CD4-positive, alpha-beta T cell (primary cell): ENCODE measurements at places on chromosomes 7 and 10. TPM values are rescaled to one million over a fixed set of nuclear protein-coding genes. Genes with fewer than 3 reads are reported as not detected.

DNA sequence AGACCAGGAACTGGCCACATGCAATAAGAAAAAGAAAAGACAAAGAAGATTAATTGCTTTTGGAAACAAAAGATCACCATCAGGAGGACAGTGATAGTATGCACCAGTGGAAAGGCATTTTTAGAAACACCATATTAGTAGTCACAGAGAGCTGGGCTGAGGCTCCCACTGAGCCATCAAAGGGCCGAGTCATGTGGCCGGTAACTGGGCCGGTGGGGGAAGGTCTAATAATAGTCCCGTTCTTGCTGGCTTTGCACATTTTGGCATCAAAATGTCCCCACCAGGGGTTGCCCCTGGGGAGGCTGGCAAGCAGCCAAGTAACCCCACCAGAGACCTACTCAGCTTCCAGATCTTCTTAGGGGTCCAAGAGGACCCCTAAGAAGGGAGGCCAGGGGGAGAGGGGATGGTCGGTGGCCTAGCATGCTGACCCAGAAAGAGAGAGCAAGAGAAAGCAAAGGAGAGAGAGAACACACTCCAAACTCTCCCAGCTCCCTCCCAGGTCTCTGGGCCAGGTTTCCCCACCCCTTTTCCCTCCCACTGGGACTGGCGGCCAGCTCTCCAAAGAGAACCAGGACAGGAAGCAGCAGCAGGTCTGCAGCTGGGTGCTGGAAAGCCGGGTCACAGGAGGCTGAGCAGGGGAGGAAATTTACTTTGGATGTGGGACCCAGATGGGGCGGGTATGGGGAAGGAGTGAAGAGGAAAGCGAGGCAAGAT is 70.2 kb upstream of the FGFR2 start:
- no peaks in the 10 kb centered on the region for H3K36me3 ChIP-seq
- H3K27me3 ChIP-seq, result peaks cover 3% of the 10 kb centered on the region
- H3K27ac ChIP-seq, result no peak overlapping the region

GRCh38 chr10:81019029-81019890 is 481.6 kb downstream of the SH2D4B start:
- H3K4me1 ChIP-seq, result no peaks in the 10 kb centered on the region
- no peak overlapping the region for H3K27ac ChIP-seq
- H3K4me3 ChIP-seq, result no peak overlapping the region
- H3K27me3 ChIP-seq, result no peaks in the 10 kb centered on the region
- peak; percentile 6 for DNase-seq
- H3K36me3 ChIP-seq, result no peaks in the 10 kb centered on the region

- no peak for DNase-seq
- no peak overlapping the region for H3K27ac ChIP-seq
- H3K4me3 ChIP-seq, result no peak overlapping the region
- no peaks in the 10 kb centered on the region for H3K27me3 ChIP-seq
- H3K36me3 ChIP-seq, result no peaks in the 10 kb centered on the region
- no peaks in the 10 kb centered on the region for H3K4me1 ChIP-seq
Observed at GRCh38 chr7:152733286-152733934, 26.1 kb upstream of the ACTR3B start.

DNA sequence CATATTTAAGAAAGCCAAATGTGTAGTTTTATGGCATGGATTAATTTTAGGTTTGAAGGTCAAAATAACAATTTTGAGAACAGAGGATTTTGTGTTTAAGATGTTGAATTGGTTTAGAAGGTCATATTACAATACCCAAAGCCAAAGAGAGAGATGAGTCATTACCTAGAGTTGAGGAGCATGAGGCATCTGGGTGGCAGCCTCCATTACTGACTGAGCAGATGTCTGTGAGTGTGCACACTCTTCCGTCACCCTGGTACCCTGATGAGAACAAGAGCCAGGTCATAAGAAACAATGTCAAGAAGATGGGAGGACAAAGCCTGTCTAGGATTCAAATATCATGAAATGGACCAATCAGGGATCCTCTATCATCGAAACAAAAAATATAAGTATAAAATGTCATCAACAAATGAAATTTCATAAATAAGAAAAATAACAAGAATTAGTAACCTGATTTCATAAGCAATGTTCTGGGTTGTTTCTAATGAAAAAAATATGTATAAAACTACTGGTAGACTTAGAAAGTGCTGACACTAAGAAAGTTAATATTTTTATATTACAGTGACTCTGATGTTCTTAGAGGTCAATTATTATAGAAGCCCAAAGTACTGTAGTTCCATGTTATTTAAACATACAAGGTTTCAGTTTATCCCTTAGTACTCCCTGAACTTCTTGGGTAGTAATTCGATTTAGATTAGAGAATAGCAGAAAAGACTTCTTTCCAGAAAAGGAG is 20.0 kb downstream of the CUBN start:
- no peak for DNase-seq
- H3K27me3 ChIP-seq, result no peaks in the 10 kb centered on the region
- no peaks in the 10 kb centered on the region for H3K36me3 ChIP-seq
- no peaks in the 10 kb centered on the region for H3K4me1 ChIP-seq

DNA sequence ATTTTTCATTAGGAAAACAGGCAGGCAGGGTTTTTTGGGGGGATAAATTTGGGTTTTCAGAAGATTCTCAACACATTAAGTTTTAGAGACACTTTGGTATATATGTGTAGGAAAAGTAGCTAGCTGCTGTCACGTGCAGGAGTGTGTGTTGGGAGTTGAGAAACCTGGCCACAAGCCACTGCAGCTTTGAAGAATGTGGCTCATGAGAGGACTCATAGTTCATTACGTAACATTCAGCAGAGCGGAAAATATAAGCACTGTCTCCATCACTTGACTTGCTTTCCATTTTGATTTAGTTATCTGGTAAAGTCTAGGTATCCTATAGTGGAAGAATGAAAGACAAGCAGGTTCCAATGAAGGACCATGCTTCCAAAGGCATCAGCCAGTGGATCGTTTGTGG is 31.2 kb downstream of the SMNDC1 start:
- H3K4me3 ChIP-seq, result no peak overlapping the region
- no peaks in the 10 kb centered on the region for H3K36me3 ChIP-seq
- no peak for DNase-seq
- H3K27ac ChIP-seq, result no peak overlapping the region
- no peaks in the 10 kb centered on the region for H3K27me3 ChIP-seq
- H3K4me1 ChIP-seq, result peaks cover 14% of the 10 kb centered on the region

DNA sequence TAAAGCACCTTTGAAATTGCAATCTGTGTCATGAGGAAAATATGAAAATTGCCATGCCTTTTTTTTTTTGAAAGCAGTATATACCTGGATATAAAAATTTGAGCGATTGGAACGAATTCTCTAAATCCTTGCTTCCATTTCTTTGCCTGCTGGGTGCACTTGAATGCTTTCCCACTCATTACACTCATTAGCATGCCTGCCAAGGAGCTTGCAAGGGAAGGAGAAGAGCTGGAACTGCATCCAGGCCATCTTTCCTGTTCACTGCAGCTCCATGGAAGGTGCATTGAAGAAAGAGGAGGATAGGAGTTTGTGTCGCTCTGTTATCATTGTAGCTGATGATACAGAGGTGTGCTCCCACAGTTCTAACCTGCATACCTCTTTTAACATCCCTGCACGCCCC is 102.4 kb upstream of the GJD4 start:
- H3K27ac ChIP-seq, result no peak overlapping the region
- H3K36me3 ChIP-seq, result peaks cover 7% of the 10 kb centered on the region
- H3K4me3 ChIP-seq, result no peak overlapping the region
- peaks cover 8% of the 10 kb centered on the region for H3K4me1 ChIP-seq

DNA sequence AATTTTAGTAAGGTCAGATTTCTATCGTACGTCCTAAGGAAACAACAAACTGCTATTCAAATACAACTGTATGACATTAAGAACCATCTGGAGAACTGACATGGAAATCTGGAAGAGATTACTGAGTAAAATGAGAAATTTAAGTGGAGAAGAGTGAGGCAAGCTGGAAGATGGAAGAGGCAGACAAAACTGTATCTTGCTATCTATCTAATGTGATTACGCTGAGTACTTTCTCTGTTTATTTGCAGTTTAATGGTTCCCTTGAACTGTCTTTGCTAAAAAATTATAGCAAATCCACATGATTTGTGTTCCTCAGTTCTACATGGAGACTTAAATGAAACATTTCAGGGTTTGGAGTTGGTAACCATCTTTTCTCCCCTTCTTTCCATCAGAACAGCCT is 927.1 kb upstream of the MBL2 start:
- H3K27me3 ChIP-seq, result no peaks in the 10 kb centered on the region
- H3K27ac ChIP-seq, result no peak overlapping the region
- DNase-seq, result no peak
- no peaks in the 10 kb centered on the region for H3K4me1 ChIP-seq
- H3K4me3 ChIP-seq, result no peak overlapping the region
- H3K36me3 ChIP-seq, result no peaks in the 10 kb centered on the region

- no peak overlapping the region for H3K27ac ChIP-seq
- no peaks in the 10 kb centered on the region for H3K27me3 ChIP-seq
Observed at GRCh38 chr7:9983048-9983447, 990.6 kb upstream of the PHF14 start.

DNA sequence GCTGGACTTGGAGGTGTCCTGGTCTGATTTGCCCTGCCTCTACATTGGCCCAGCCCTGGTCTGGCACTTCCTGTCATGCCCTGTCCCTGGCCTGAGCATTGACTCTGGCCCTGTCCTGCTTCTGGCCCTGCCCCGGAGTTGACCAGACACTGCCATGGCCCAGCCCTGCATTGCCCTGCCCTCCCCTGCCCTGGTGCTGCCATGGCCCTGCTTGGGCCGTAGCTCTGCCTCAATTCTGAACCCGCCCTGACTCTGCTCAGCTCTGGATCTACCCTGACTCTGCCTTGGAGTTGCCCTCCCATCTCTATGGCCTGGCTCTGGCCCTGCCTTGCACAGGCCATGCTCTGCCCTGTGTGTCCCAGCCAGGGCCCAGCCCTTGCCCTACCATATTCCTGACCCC is 647.1 kb downstream of the ZNF37A start:
- H3K4me3 ChIP-seq, result no peak overlapping the region
- no peak overlapping the region for H3K27ac ChIP-seq
- no peaks in the 10 kb centered on the region for H3K36me3 ChIP-seq
- H3K27me3 ChIP-seq, result no peaks in the 10 kb centered on the region
- DNase-seq, result no peak

DNA sequence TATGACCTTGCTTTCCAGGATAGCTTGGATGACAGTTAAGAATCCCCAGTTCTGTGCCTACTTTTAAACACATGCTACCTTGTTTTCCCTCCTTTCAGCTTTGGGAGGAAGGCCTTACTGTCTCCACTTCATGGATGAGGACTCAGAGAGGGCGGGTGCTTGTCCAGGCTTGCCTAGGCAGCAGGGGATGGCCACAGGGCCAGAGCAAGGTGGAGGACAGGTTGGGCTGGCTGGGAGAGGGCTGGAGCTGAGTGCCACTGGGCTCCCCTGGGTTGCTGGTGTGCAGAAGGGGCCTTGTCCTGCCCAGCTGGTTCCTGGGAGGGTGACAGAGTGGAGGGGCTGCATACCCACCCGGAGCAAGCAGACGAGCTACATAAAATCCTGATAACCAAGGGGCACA is 117.8 kb downstream of the GRK5 start:
- H3K27me3 ChIP-seq, result no peaks in the 10 kb centered on the region
- no peak for DNase-seq

DNA sequence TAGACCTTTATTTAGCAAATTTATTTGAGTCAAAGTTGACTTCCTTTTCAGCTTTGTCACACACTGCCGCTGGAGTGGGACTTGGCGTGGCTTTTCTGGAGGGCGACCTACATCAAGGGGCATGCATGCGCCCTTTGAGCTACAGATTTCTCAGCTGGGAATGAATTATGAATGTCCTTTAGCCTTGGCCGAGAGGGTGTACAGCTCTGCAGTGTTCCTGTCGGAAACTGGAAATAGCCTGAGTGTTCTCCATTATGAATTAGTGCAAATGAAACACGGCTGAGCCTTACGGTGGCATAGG is 79.7 kb downstream of the GLRX3 start:
- H3K36me3 ChIP-seq, result no peaks in the 10 kb centered on the region
- no peaks in the 10 kb centered on the region for H3K4me1 ChIP-seq

GRCh38 chr10:110076559-110077318 is 69.0 kb downstream of the ADD3 start:
- no peaks in the 10 kb centered on the region for H3K36me3 ChIP-seq
- DNase-seq, result peak; percentile 53
- H3K4me1 ChIP-seq, result peaks cover 54% of the 10 kb centered on the region
- H3K27ac ChIP-seq, result peak overlapping the region; percentile 19
- peak overlapping the region; percentile 54 for H3K4me3 ChIP-seq

GRCh38 chr10:79185067-79185774 is 116.5 kb downstream of the ZMIZ1 start:
- no peaks in the 10 kb centered on the region for H3K36me3 ChIP-seq
- no peak for DNase-seq
- no peak overlapping the region for H3K4me3 ChIP-seq
- H3K27ac ChIP-seq, result no peak overlapping the region

- no peaks in the 10 kb centered on the region for H3K36me3 ChIP-seq
- no peak for DNase-seq
- no peak overlapping the region for H3K27ac ChIP-seq
- no peaks in the 10 kb centered on the region for H3K27me3 ChIP-seq
- no peak overlapping the region for H3K4me3 ChIP-seq
Observed at GRCh38 chr7:80770675-80771081, 132.2 kb downstream of the CD36 start.

GRCh38 chr7:126805351-126805750 is 447.4 kb downstream of the GRM8 start:
- no peak overlapping the region for H3K27ac ChIP-seq
- H3K27me3 ChIP-seq, result peaks cover 6% of the 10 kb centered on the region
- H3K4me1 ChIP-seq, result no peaks in the 10 kb centered on the region
- no peaks in the 10 kb centered on the region for H3K36me3 ChIP-seq
- H3K4me3 ChIP-seq, result no peak overlapping the region

- H3K4me3 ChIP-seq, result peak overlapping the region; percentile 100
- peaks cover 44% of the 10 kb centered on the region for H3K36me3 ChIP-seq
- H3K27ac ChIP-seq, result peak overlapping the region; percentile 72
- H3K4me1 ChIP-seq, result peaks cover 75% of the 10 kb centered on the region
Observed at GRCh38 chr7:100477871-100478267, 1.1 kb downstream of the TSC22D4 start.

DNA sequence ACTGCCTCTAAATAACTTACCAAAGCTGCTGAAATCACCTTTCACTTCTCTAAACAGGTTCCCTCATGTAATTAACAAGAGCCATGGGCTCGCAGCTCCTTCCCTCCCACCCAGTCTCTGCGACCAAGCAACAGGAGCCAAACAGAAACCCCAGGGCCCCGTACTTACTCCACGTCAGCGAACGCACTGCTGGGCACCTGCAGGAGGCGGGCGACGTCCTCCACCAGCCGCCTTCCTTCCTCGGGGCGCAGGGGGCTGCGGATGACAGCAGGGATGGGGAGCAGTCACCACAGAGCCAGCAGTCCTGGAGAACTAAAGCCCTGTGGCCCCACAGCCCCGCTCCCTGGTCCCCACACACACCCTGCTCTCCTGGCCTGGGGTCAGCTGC is 477.0 kb downstream of the PTPRN2 start:
- H3K4me1 ChIP-seq, result no peaks in the 10 kb centered on the region
- no peaks in the 10 kb centered on the region for H3K36me3 ChIP-seq
- no peak for DNase-seq

ZNF438 gene
- total RNA-seq, result 1.9 TPM

EDRF1 gene
- 39.0 TPM for total RNA-seq

AP1S1 gene
- total RNA-seq, result 3.9 TPM

NAPEPLD gene
- total RNA-seq, result 1.5 TPM

ZNF365 gene
- total RNA-seq, result 1.8 TPM

CDHR3 gene
- total RNA-seq, result 12.2 TPM

UBTD1 gene
- total RNA-seq, result 0.80 TPM

PILRA gene
- total RNA-seq, result 4.6 TPM

SGCE gene
- 0.31 TPM for total RNA-seq

CYP2E1 gene
- total RNA-seq, result 2.0 TPM

GPR26 gene
- total RNA-seq, result not detected

GDF2 gene
- total RNA-seq, result not detected

CRYGN gene
- 0.14 TPM for total RNA-seq

ATG9B gene
- 17.1 TPM for total RNA-seq

TRPV5 gene
- not detected for total RNA-seq

SEMA3D gene
- not detected for total RNA-seq

ZNF107 gene
- 12.4 TPM for total RNA-seq
